ENCODE measurements at places on chromosomes 6 and 20.

- peak; percentile 21 for DNase-seq
Measured at GRCh38 chr6:108260126-108260808, 573 bp downstream of the SNX3 start.

- DNase-seq: no peak
Measured at GRCh38 chr6:79188885-79189480, 45.5 kb downstream of the HMGN3 start.

DNA sequence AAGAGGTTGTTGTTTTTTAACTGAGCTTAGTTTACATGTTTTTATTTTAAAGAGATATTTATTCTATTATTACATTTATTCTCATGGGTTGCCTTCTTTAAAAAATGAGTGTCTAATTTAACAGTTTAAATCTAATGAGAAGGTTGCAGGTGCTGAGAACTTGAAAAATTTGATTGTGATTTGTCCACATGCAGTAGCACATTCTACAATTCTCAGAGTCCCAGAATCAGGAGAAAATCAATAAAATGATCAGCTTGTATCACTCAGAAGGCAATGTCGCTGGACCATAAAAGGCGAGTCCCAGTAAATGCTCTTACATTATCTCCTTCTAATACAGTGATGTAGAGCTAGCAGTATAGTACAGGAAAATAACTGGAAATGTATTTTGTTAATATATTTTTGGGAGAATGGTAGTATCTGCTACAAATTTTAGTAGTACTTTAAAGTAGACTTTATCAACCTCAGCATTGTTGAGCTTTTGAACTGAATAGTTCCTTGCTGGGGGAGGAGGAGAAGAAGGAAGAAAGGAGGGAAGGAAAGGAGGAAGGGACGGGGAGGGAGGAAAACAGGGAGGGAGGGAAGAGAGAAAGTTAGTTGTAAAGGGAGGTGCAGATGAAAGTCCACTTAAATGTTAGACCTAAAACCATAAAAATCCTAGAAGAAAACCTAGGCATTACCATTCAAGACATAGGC, 458.0 kb downstream of the DOK5 start:
- DNase-seq: no peak

- DNase-seq: no peak
Measured at GRCh38 chr6:108293527-108294296, 1.1 kb upstream of the AFG1L start.

GRCh38 chr6:78966542-78966941, 99.2 kb downstream of the IRAK1BP1 start:
- no peak for DNase-seq

DNA sequence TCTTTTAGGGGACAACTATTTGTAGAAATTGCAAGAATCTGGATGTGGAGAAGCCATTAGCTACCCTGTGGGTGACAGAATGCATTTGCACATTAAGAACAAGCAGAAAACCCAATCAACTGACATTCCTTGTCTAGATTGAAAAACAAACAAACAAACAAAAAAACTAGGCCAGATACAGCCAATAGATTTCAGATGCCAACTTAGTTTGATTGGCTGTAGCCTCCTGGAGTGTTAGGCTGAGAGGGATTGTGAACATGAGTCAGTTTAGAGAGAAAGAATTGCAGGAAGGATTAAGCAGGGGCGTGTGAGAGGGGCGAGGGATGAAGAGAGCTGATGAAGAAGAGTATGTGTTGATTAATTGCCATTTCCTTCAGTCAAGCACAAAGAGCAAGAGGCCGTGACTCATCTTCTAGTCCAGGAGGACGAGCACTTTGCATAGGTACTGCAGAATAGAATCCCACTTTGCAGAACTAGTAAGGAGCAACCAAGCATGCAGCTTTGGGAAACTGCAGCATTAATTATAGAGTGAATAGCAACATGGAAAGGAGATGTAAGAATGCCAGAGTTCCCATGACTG, 188.0 kb upstream of the RAB32 start:
- DNase-seq: no peak

GRCh38 chr6:124319410-124319809, 515.7 kb downstream of the NKAIN2 start:
- no peak for DNase-seq

DNA sequence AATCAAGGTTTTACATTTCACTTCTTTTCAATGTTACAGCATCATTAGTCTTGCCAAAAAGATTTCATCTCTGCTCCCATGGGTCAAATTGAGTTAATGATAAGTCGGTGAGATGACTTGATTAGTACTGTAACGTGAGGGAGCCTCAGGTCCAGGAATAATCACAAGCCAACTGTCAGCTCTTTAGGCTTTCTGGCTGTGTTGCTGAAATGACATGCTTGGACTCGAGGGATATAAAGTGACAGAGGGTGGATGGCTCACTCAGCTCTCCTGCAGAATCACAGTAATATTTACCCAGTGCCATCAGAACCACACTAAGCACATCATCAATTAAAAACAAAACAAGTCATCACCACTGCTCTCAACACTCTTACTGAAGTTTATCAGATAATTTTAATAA, 196.2 kb upstream of the THEMIS start:
- DNase-seq: no peak

- DNase-seq: no peak
Measured at GRCh38 chr6:114000069-114000468, 29.1 kb upstream of the HDAC2 start.

DNA sequence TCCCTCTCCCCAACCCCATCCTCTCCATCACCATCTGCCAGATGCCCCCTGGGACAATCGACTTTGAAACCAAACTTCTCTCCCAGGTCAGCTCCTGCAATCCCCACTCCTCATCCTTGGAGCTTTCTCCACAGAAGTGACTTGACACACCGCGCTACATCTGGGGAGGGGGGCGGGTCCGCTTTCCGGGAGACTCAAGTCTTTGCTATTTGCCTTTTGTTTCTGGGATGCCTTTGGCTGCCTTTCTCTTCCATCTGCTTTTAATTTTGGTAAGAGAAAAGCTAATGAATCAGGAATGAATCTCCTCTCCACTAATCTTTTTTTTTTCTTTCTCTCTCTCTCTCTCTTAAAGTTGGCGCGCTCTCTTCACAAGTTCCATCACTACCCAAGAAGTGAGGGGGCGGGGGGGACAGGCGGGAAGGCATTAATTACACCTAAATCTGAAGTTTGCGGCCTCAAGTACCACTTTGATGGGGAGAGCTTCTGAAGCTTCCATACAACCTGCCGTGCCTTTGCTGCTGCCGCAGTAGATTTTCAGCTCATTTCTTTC, 664 bp upstream of the TPBG start:
- DNase-seq: peak; percentile 4

DNA sequence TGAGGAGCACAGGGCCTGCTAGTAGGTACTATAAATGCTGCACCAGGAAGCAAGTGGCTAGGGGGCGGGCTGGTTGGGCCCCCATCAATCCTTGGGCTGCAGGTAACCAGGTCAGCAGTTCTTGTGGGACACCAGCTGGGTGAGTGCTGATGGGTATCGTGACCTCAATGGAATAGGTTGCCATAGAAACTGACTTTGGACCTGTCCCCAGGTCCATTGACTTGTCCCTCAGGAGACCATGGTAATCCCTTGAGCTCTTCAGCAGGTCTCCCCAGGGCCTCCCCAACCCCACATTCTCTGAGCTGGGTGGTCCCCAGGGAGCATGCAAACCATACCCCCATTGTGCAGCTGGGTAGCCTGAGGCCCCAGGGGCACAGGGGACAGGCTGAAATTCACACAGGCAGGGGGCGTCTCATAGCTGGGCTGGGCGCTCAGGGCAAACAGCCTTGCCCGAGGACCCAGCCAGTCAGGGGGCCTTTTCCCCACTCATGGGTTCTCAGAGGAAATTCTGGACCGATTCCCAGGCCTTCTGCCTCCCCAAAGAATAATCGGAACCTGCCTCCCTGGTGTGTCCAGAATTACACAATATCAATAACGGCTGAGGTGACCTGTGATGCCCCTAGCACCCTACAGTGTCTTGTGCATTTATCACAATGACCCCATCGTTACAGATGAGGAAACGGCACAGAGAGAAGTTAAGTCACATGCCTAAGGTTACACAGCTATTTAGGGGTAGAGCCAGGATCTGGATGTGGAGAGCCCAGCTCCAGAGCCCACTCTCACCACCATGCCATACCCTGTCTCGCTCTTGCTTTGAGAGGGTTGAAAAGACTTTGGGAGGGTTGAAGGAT, 35.9 kb downstream of the SRC start:
- no peak for DNase-seq
